ENCODE measurements at places on chromosomes 7 and 10.

GRCh38 chr10:43250615-43251418, 16.0 kb downstream of the RASGEF1A start:
- DNase-seq: no peak

DNA sequence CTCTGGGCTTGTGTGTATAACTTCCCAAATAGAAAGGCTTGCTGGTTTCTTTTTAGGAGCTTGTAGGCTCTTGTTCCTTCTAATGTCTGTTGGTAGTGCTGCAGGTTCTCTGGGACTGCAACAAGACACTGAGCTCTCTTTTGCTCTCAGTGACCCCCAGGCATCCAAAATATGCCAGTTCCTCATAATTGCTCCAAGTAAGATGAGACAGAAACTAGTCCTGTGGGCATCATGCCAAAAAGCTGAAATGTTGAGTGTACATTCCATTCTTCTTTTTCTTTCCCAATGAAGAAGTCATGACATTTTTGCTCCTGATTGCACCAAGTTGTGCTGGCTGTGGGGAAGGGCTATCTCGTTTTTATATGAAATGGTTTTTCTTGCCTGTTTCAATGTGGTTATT, 7.1 kb upstream of the BTBD16 start:
- no peak for DNase-seq

DNA sequence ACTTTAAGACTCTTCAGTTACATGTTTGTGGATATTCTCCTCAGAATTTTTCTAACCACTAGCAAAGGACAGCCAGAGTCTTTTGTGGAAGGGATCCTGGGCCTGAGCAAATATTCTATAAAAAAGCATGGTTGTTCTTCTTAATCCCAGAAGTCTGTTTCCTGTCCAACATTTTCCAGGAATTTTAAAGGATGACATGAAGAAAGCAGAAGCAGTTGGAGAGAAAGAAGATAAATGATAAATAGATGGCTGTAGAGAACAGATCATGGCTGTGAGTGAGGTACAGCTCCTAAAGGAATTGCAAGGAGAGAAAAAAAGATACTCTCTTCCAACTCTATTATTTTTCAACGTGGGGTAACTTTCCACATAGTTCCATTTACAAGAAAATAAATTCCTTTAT, 91.8 kb upstream of the STEAP4 start:
- no peak for DNase-seq

- DNase-seq: no peak
Measured at GRCh38 chr10:79379512-79380124, 32.3 kb downstream of the PPIF start.

- DNase-seq: peak; percentile 31
Measured at GRCh38 chr10:113133497-113134115, 183.6 kb downstream of the TCF7L2 start.

DNA sequence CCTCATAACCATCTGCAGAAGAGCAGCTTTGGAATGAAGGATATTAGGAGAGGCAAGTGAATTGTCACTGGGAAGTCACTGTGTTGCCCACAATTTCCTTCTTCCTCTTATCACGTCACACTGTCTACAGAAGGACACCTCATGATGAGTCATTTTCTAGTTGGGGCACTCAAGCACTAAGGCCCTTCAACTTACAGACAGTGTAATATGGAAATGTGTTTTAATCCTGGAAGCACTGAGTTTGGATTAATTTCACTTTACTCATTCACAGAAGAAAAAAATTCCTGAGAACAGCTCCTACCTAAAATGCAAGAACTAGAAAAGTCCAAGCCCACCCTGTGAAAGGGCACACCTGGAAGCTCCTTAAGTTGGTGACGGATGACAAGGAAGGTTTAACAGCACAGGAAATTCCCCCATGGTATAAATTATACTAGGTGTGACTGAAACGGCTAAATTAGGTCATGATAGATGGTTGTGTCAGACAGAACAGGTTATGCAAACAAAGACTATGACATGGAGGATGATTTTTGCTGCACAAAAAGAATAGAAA, 56.6 kb downstream of the PARD3 start:
- DNase-seq: peak; percentile 57

DNA sequence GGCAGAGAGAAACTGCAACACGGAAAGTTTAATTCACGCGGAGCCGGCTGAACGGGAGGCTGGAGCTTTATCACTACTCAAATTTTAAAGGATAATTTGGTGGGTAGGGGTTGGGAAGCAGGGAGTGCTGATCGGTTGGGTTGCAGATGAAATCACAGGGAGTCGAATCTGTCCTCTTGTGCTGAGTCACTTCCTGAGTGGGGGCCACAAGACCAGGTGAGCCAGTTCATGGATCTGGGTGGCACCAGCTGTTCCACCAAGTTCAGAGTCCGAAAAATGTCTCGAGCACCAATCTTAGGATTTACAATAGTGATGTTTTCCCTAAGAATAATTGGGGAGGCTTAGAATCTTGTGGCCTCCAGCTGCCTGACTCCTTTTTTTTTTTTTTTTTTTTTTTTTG, 3.6 kb upstream of the PRAP1 start:
- no peak for DNase-seq

GRCh38 chr10:3494131-3494837, 290.7 kb downstream of the KLF6 start:
- no peak for DNase-seq

- DNase-seq: no peak
Measured at GRCh38 chr7:87159538-87159937, 7.3 kb downstream of the DMTF1 start.

DNA sequence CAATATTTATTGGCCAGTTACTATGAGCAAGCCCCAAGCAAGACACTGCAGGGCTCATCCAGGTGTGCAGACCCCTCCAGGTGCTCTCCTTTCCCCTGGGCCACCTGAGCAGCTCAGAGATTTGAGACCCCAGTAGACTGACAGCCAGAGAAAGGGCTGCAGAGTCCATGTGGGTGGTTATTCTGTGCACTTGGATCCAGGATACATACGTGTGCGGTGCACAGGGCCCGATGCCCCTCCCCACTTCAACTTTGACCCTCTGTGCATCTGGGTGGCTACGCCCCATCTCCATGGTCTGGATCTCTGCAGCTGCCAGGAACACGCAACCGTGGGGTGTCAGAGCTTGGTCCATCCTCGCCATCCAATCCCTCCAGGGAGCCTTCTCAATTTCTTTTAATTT, 72.9 kb downstream of the MKI67 start:
- no peak for DNase-seq

GRCh38 chr10:96017191-96017687, 26.1 kb upstream of the CCNJ start:
- DNase-seq: peak; percentile 61

DNA sequence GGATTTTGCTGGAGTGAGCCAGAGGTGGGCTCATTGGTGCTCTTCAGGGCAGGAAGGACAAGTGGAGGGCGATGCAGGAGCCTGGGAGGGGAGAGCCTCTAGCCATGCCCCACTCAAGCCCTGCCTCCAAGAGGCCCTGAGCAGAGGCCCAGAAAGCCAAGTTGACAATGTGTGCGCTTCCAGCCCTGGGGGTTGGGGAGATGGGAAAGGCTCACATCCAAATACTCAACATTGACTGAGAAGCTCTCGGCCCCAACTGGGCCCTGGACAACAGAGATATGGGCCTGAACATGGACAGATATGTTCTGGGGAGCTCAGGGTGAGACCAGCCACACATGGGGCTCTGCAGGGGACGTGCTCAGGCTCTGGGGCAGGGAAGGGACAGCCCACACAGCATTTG, 39.0 kb downstream of the FRMPD2 start:
- DNase-seq: no peak

- DNase-seq: no peak
Measured at GRCh38 chr10:109456566-109457301, 466.6 kb downstream of the XPNPEP1 start.

DNA sequence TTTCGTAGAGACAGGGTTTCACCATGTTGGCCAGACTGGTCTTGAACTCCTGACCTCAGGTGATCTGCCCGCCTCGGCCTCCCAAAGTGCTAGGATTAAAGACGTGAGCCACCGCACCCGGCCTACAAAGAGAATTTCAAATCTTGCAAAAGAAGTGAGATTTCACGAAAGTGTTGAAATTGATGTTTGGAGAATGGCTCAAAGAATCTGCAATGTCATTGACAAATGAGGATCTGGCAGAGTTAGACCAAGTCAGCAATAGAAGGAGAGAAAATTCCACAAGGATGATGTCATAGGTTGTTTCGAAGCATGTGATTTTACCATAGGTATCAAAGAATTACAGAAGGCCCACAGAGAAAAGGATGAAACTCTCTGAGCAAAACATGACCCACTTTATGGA, 71.7 kb downstream of the LYZL2 start:
- peak; percentile 94 for DNase-seq

GRCh38 chr10:110218632-110219031, 11.2 kb downstream of the MXI1 start:
- peak; percentile 56 for DNase-seq

GRCh38 chr10:132726951-132727350, 59.0 kb downstream of the NKX6-2 start:
- no peak for DNase-seq

DNA sequence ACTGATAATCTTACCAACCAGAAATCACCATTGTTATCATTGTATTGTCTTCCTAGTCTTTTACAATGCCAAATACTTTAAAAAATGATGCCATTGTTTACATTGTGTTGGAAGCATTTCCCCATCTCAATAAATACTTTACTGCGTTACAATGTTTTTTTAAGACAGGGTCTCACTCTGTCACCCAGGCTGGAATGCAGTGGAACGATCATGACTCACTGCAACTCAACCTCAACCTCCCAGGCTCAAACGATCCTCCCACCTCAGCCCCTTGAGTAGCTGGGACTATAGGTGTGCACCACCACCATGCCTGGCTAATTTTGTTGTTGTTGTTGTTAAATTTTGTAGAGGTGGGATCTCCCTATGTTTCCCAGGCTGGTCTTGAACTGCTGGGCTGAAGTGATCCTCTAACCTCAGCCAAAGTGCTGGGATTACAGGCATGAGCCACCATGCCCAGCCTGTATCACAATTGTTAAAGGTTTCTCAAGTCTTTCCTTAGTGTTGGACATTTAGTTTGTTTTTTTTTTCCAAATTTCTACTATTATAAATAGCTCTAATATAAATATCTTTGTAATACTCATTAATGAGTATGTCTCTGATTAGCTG, 13.5 kb downstream of the LRMDA start:
- no peak for DNase-seq

GRCh38 chr10:75726522-75727483, 295.4 kb downstream of the LRMDA start:
- DNase-seq: no peak

GRCh38 chr10:51092402-51092801, 18.1 kb downstream of the PRKG1 start:
- DNase-seq: no peak

DNA sequence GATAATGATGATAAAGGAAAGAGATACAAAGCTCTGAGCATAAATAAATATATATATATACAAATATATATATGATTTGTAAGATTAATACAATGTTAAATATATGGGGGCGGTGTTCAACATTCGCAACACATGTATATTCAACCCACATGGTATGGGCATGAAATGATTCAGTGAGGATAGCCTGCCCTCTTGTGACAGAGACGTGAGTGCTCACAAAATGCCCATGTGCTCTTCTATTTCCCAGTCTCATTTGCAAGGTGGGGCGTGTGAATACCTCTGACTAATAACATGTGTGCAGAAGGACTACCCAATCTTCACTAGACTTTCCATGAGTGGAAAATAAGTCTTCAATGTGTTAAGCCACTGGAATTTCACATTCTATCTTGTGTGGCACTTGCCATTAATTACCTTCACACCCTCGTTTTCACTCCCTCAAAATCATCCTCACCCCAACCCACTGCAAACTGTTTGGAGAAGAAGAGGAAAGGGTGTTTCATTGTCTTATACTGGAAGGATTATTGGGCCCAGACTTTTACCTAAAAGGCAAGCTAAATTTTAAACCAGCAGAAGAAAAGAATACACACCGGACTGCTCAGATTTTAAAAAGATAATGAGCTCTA, 26.9 kb downstream of the ASAH2 start:
- peak; percentile 65 for DNase-seq

GRCh38 chr10:69801434-69802315, at the start of gene COL13A1:
TSS of gene COL13A1 (plus strand) at chr10:69801906. CDS start at chr10:69802424, 518 bp downstream.
- peak; percentile 70 for DNase-seq

DNA sequence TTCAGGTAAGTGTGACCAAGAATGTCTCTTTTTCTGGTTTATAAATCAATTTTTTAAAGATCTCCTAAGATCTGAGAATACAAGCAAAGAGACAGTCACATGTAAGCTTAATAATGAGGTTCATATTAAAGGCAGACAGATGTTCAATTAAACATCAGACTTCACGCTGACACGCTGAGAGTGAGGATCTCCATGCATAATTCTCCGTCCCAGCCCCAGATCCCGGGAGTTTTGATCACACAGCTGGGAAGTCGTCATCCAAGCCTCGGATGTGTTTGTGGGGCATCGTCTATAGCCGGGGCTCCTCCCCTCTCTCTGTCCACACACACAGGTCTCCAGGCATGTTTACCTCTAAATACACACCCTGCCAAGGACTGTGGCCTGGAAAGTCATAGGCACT, 223.2 kb downstream of the PTPRN2 start:
- no peak for DNase-seq

GRCh38 chr7:30644286-30644955, 37.8 kb downstream of the CRHR2 start:
- no peak for DNase-seq

DNA sequence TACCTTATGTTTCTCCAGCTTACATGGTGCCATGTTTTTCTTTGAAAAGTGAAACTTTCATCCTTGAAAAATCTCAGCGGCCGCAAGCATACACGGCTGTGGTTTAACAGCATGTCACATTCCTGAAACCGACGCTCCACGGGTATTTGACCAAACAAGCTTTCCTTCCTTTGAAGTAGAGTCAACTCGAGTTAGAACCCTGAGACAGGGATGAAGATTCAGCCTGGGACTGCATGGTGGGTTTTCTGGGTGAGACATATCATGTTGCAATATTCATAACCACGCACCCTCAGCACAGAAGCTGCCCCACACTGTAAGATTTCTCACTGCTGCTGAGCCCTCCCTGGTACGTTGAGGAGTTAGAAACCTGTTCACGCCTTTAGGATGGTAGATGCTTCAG, 8.1 kb downstream of the CYP26A1 start:
- no peak for DNase-seq

GRCh38 chr7:90856351-90857070, 260.4 kb downstream of the CDK14 start:
- DNase-seq: no peak

- no peak for DNase-seq
Measured at GRCh38 chr7:48251766-48252165, 80.5 kb downstream of the ABCA13 start.

DNA sequence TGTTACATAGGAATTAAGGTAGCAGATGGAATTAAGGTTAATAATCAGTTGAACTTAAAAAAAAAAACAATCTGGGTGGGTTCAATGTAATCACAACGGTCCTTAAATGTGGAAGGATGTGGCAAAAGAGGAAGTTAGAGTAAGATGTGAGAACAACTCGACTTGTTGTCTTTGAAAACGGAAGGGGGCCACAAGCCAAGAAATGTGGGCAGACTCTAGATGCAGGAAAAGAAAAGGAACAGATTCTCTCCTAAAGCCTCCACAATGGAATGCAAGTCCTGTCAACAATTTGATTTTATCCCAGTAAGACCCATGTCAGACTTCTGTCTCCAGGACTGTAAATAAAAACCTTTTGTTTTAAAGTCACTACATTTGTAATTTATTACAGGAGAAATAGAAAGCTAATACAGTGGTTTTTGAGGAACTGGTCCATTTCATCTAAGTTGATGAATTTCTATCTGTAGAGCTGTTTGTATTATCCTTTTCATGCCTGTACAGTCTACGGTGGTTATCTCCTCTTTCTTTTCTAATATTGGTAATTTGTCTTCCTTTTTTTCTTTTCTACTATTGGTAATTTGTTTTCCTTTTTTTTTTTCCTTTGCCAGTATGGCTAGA, 8.6 kb downstream of the MCMBP start:
- DNase-seq: no peak
